ENCODE measurements at places on chromosomes 3 and 15.

DNA sequence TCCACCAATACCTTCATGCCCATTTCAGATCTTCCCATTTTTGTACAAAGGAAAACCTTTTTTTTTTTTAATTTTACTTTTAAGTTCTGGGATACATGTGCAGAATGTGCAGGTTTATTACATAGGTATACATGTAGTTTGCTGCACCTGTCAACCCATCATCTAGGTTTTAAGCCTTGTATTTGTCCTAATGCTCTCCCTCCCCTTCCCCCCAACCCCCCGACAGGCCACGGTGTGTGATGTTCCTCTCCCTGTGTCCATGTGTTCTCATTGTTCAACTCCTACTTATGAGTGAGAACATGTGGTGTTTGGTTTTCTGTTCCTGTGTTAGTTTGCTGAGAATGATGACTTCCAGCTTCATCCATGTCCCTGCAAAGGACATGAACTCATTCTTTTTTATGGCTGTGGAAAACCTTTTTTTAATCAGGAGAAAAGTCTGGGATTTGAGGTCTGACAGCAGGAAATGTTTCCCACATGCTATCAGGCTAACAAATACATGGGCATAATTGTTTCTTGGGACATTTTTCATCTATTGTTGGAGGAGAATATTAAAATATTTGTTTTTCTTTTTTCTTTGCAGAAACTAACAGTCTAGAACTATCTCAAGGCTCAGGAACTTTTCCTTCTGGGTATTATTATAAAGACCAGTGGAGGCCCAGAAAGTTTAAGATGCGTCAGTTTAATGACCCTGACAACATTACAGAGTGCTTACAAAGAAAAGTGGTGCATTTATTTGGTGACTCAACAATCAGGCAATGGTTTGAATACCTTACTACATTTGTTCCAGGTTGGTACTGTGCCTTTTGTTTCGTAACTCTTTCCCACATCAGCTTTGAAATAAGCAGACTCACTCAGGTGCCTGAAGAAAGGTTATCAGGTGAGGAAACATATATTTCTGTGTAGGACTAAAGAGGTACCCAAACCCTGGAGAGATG is 32.8 kb upstream of the NFKBIZ start:
- DNase-seq, result no peak

DNA sequence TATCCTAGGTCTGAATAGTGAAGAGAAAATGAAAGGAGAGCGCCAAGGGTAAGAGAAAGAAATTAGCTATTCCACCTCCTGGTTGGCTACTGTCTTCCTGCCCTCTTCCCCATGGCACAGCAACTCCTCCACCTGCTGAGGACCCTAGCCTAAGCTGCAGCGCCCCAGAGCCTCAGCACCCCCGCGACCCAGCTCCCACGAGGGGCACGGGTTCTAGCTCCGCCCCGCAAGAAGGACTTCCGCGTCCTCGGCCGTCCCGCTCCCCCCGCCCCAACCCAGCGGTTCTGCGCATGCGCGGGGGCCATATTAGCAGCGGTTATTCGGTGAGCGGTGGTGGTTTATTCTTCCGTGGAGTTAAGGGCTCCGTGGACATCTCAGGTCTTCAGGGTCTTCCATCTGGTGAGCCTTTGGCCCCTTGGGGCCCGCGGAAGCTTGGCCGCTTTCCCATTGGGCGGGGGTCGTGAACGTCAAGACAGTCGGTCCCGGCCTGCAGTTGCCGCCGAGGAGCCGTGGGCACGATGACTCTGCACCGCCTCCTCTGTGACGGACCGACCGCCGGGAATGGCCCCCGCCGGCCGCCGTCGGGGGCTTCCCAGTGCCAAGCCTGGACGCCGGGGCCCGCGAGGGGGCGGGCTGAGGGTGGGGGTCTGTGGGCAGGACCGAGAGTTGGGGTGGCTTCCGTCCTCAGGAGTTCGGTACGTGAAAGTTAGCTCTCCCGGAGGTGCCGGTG is at the start of gene PSMA4:
Gene PSMA4, plus strand, starts transcription at position 304 of the 730 bp plus-strand sequence. CDS start 1,484 bp downstream, outside the sequence.
- peak; percentile 58 for DNase-seq

DNA sequence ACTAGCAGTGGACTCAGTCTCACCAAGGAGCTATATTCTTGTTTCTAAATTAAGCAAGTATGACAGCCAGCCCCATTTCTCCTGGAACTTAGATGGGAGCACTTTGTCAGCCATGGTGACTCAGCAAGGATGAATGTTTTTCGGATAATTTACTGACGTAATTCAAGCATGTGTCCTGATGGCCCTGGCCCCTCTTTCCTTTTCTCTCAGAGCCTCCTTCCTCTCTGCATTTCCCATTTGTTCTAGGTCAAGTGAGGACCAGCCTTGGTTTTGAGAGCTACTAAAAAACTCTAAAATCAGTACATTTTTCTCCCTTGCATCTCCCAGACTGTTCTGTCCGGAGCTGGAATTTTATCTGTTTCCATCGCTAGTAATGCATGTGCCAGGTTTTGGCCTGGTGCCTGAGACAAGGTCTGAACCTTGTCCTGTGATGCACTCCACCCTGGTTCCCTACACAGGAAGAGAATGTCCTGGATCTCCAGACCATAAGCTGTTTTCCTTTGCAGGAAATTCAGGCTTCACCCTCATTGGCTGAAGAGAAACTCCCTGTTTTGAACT is 256.6 kb upstream of the ROPN1 start:
- no peak for DNase-seq

- DNase-seq, result no peak
Measured at GRCh38 chr15:31237043-31237324, 89.7 kb upstream of the KLF13 start.

DNA sequence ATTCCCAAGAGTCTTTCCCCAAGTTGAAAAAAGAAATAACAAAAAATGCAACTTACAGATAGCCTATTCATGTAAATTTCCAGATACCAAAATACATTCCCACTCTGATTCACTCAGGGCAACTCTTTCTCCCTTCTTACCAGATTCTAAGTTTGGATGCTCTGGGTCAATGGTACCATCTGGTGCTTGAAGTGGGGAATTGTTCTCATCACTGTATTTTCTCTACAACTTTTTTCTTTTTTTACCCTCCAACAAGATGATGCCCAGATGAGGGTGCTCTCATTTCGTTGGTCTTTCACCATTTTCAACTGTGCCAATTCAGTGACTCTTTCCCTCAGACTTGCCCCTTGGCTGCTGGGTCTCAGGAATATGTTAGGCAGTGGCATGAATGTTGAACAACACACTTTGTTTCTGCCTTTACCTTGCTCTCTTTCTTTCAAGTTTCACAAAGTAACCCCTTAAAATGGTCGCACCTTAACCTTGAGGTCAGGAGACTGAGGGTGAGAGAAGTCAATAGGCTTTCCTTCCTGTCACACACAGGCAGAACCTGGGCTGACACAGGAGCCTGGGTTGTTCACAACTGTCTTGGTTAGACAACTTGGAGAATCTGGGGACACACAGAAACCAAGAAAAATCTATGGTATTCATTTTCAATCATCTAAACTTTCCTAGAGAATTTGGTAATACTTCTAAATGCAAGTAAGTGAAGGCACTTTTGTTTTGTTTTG is 330.7 kb upstream of the SLCO3A1 start:
- no peak for DNase-seq
